ENCODE measurements at places on chromosomes 5 and 9. TPM values are rescaled to one million over a fixed set of nuclear protein-coding genes. Genes with fewer than 3 reads are reported as not detected.

SCGB3A2 gene
- not detected for total RNA-seq

SLC34A3 gene
- not detected for total RNA-seq

C5orf52 gene
- total RNA-seq, result not detected

SLC24A2 gene
- not detected for total RNA-seq

PRR16 gene
- total RNA-seq, result 7.7 TPM

SPRY4 gene
- 14.6 TPM for total RNA-seq

Measured in smooth muscle cell of the pulmonary artery (primary cell).